Stomach (tissue), 19 donors: ENCODE measurements at places on chromosomes 16 and 17. TPM values are rescaled to one million over a fixed set of nuclear protein-coding genes. Genes with fewer than 3 reads are reported as not detected.

- DNase-seq: no peak
These were observed 9.9 kb upstream of the CES3 start for GRCh38 chr16:66950971-66951790.

GRCh38 chr17:28008513-28008912, 34.0 kb upstream of the NLK start:
- H3K4me3 ChIP-seq: no peak overlapping the region
- DNase-seq: peak; percentile 46
- no peaks in the 10 kb centered on the region for H3K36me3 ChIP-seq
- H3K27ac ChIP-seq: no peak overlapping the region

DNA sequence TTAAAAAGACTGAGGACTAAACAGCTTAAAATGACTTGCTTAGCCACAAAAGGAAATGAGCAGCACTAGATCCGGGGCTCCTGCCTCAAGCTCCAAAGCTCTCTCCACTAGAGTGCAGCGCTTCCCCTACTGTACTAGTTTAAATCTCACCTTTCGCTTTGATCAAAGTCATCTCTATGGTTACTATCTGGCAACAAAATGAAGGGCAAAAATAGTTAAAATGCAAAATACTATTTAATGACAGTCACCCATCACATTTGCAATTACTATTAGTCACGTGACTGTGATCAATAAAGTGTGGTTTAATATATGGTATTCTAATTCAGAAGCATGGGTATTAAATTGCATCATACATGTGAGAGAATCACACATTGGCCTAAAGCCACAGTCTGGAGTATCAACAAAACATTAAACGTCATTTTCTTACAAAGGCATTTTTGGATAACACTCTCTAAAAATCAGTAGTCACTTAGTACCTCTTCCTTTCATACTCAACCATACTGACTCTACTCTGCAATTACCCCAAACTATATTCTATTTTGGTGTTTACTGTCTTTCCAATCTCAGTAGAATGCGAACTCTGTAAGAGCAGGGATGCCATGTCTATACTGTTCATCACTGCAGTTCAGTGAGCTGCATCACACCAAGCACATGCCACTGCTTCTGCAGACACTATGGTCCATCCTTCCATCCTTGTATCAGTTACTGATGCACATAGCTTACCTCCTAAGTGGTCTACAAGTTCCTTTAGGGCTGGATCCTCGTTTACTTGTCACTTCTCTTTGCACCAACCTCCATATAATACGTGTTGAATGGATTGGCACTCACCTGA, 6.2 kb downstream of the PSMD12 start:
- H3K36me3 ChIP-seq: peaks cover 55% of the 10 kb centered on the region
- no peaks in the 10 kb centered on the region for H3K27me3 ChIP-seq
- no peak for DNase-seq
- no peak overlapping the region for H3K27ac ChIP-seq
- H3K4me1 ChIP-seq: peaks cover 68% of the 10 kb centered on the region

- peak overlapping the region; percentile 100 for H3K4me3 ChIP-seq
- peaks cover 73% of the 10 kb centered on the region for H3K4me1 ChIP-seq
- no peaks in the 10 kb centered on the region for H3K27me3 ChIP-seq
- DNase-seq: peak; percentile 40
- peak overlapping the region; percentile 98 for H3K27ac ChIP-seq
These were observed 1.3 kb downstream of the THRA start for GRCh38 chr17:40063901-40064531.

- no peaks in the 10 kb centered on the region for H3K36me3 ChIP-seq
- no peak overlapping the region for H3K4me3 ChIP-seq
These were observed 62.8 kb downstream of the GRB7 start for GRCh38 chr17:39800540-39800939.

DNA sequence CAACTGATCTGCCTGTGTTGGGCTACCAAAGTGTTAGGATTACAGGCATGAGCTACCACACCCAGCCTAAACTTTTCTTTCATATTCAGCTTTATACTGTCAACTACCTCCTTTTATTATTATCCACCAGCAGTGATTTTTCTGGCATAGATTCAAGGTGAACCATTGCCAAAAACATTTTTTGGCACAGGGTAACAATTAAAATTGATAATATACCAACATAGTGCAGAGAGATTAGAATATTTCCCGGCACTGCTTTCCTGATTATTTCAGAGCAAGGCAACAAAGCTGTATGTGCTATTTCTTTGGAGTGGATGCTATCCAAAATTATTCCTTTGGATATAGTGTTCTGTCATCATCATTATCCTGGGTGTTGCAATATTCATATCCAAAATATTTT, 781.6 kb upstream of the SOX9 start:
- H3K27ac ChIP-seq: no peak overlapping the region
- no peak overlapping the region for H3K4me3 ChIP-seq
- peaks cover 3% of the 10 kb centered on the region for H3K4me1 ChIP-seq
- H3K36me3 ChIP-seq: no peaks in the 10 kb centered on the region
- DNase-seq: no peak
- H3K27me3 ChIP-seq: no peaks in the 10 kb centered on the region

DNA sequence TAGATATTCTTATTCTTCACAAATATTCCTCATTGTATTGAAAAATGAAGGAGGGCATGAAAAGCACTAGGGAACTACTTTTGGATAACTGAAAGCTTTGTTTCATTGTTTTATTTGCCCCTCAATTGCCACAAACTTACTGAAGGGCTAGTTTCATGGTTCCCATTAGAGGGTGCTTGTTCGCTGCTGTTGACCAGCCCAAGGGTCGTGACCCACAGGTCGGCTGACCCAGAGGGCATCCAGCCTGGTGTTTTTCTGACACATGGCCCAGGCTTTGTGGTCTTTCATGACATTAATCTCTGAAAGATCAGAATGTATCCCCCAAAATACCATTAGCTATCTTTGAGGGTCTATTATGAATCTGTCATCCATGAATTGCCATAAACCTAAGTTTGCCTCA, 30.0 kb downstream of the DGKE start:
- no peak for DNase-seq
- H3K27me3 ChIP-seq: no peaks in the 10 kb centered on the region
- H3K27ac ChIP-seq: no peak overlapping the region
- H3K4me1 ChIP-seq: no peaks in the 10 kb centered on the region
- no peak overlapping the region for H3K4me3 ChIP-seq

DNA sequence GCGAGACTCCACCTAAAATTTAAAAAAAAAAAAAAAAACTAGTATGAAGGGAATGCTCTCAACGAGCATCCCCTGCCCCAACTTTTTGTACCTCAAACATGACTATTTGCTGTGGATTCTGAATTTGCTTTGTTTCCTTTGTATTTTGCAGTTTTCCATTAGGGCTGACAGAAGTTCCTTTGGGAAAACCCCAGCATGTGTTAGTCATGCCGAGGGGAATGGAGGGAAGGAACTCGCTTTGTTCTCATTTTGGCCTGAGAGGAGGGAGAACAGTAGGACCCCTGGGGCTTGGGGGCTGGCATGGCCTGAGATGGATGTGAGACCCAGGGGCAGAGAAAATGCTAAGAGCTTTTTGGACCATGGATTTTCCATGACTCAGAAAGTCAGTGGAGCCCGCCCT, 20.5 kb downstream of the KRT9 start:
- no peak overlapping the region for H3K27ac ChIP-seq
- H3K36me3 ChIP-seq: no peaks in the 10 kb centered on the region
- no peaks in the 10 kb centered on the region for H3K27me3 ChIP-seq
- no peak for DNase-seq
- H3K4me1 ChIP-seq: peaks cover 25% of the 10 kb centered on the region
- no peak overlapping the region for H3K4me3 ChIP-seq

DNA sequence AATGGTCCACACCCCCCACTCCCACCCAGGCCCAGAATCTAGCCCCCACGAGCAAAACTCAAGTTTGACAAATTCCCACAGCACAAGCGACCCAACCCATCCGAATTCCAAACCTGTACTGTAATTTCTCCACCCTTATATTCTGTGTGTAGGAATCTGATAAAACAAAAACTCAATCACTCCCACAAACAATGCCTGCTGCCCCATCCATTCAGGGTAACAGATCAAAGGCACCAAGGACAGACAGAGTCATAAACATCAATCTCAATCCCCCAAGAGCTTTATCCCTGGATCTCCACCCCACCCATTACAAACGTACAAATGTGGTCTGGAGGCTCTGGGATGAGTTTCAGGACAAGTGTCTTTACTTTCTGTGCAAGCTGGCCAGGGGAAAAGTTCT, 157.8 kb downstream of the AXIN2 start:
- H3K27me3 ChIP-seq: no peaks in the 10 kb centered on the region
- no peak overlapping the region for H3K27ac ChIP-seq
- DNase-seq: no peak
- no peak overlapping the region for H3K4me3 ChIP-seq

GRCh38 chr17:56350592-56350991, 197.3 kb downstream of the ANKFN1 start:
- no peak overlapping the region for H3K27ac ChIP-seq
- H3K4me1 ChIP-seq: peaks cover 8% of the 10 kb centered on the region
- H3K36me3 ChIP-seq: no peaks in the 10 kb centered on the region
- DNase-seq: no peak
- no peak overlapping the region for H3K4me3 ChIP-seq
- no peaks in the 10 kb centered on the region for H3K27me3 ChIP-seq

DNA sequence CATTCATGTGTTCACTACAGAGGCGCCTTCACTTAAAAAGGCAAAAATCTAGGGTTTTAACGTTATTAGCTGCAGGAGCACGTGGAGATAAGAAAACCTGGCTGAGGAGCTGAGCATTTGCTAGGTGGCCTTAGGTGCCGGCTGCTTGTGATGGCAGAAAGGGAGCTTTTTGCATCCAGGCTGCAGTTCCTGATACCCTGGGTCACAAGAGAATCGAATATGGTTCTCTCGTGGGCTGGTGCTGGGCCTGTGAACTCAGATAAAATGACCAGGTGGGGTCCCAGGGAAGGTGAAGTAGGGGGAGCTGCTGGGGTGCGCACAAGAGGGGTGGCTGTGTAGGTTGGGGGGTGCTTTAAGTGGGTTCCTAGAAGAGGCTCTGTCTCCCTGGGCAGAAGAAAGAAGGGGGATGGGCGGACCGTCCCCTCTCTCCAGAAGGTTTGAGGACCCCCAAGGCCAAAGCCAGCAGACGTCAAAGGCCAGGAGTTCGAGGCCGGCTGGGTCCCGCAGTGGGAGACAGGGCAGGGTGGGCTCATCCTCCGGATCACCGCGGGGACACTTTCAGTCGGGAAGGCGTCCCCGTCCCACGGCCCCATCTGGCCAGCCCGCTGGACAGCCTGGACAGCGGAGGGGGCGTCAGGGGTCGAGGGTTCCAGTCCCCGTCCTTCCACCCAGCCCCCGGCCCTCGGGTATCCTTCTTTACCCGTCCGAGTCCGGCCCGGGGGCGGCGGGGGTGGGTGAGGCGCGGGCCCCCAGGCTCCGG, 740 bp upstream of the CMIP start:
- DNase-seq: peak; percentile 74
- peak overlapping the region; percentile 95 for H3K4me3 ChIP-seq
- peak overlapping the region; percentile 88 for H3K27ac ChIP-seq
- no peaks in the 10 kb centered on the region for H3K27me3 ChIP-seq
- H3K4me1 ChIP-seq: peaks cover 43% of the 10 kb centered on the region

DNA sequence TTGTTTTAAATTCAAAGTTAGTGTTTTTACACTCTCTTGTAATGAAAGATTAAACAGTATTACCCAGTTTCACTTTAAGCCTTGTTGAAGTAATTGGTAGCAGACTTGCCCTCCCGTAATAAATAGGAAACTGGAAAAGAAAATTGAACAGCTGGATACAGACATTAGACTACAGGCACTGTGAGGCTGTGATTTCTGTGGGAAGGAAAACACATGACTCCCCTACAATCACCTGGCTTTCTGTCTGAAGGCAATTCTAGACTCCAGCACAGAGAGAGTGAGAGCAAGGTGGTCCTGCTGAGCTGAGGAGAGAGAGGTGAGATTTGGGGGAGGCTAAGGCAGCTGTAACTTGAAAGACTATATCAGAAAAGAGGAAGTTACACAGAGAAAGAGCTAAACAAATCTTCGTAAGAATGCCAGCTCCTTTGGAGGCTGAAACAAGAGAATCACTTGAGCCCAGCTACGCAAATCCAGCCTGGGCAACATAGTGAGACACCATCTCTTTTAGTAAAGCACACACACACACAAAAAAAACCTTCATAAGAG, 57.8 kb upstream of the CDYL2 start:
- no peak overlapping the region for H3K27ac ChIP-seq
- no peak overlapping the region for H3K4me3 ChIP-seq
- H3K27me3 ChIP-seq: no peaks in the 10 kb centered on the region
- H3K36me3 ChIP-seq: no peaks in the 10 kb centered on the region

- no peak overlapping the region for H3K4me3 ChIP-seq
- DNase-seq: no peak
- no peak overlapping the region for H3K27ac ChIP-seq
- H3K4me1 ChIP-seq: peaks cover 8% of the 10 kb centered on the region
These were observed 11.8 kb downstream of the MYO1D start for GRCh38 chr17:32865141-32865540.

GRCh38 chr16:12617401-12617819, 186.3 kb downstream of the CPPED1 start:
- H3K27ac ChIP-seq: no peak overlapping the region
- DNase-seq: no peak
- H3K4me3 ChIP-seq: no peak overlapping the region
- H3K4me1 ChIP-seq: peaks cover 10% of the 10 kb centered on the region
- no peaks in the 10 kb centered on the region for H3K27me3 ChIP-seq

- peaks cover 22% of the 10 kb centered on the region for H3K4me1 ChIP-seq
- peak overlapping the region; percentile 67 for H3K4me3 ChIP-seq
- H3K27ac ChIP-seq: no peak overlapping the region
- H3K27me3 ChIP-seq: peaks cover 35% of the 10 kb centered on the region
- DNase-seq: no peak
These were observed 1.1 kb downstream of the RPRML start for GRCh38 chr17:46977750-46978488.

DNA sequence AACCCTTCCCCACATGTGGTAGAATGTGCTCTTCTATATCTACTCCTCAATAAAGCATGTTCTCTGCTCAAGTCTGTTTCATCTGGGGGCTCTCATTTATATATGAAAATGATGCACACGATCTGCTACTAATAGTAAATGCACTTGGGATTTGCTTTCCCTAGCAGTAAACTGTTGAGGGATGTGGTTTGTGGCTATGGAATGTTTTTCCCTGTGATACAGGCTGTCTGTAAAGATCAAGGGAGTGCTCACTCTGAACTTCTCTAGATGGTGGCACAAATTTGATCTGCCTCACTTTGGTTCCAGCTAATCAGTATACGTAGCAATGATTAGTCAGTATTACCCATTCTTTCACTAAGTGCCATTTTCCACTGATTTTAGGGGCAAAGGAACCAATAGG, 18.8 kb downstream of the TAC4 start:
- H3K4me3 ChIP-seq: no peak overlapping the region
- H3K27me3 ChIP-seq: no peaks in the 10 kb centered on the region
- peaks cover 9% of the 10 kb centered on the region for H3K4me1 ChIP-seq
- DNase-seq: no peak
- H3K27ac ChIP-seq: no peak overlapping the region

GRCh38 chr17:74925242-74925641, 1.2 kb downstream of the OTOP2 start:
- DNase-seq: no peak
- peaks cover 94% of the 10 kb centered on the region for H3K27me3 ChIP-seq
- H3K36me3 ChIP-seq: no peaks in the 10 kb centered on the region
- H3K4me3 ChIP-seq: no peak overlapping the region
- no peak overlapping the region for H3K27ac ChIP-seq

RAPGEFL1 gene
- polyA plus RNA-seq: 5.2 TPM

ATP2A1 gene
- polyA plus RNA-seq: 0.85 TPM

MPP3 gene
- 0.31 TPM for polyA plus RNA-seq

CDH11 gene
- 4.9 TPM for polyA plus RNA-seq

SLC47A2 gene
- 0.78 TPM for polyA plus RNA-seq

CACNA1H gene
- 14.5 TPM for polyA plus RNA-seq

KRT15 gene
- 1.4 TPM for polyA plus RNA-seq

SCARF1 gene
- polyA plus RNA-seq: 2.7 TPM

MPG gene
- polyA plus RNA-seq: 112 TPM

FMNL1 gene
- 4.5 TPM for polyA plus RNA-seq

GGNBP2 gene
- polyA plus RNA-seq: 40.2 TPM

MLKL gene
- polyA plus RNA-seq: 7.3 TPM

GLIS2 gene
- 4.4 TPM for polyA plus RNA-seq
